ENCODE measurements at places on chromosomes 13 and 19.

DNA sequence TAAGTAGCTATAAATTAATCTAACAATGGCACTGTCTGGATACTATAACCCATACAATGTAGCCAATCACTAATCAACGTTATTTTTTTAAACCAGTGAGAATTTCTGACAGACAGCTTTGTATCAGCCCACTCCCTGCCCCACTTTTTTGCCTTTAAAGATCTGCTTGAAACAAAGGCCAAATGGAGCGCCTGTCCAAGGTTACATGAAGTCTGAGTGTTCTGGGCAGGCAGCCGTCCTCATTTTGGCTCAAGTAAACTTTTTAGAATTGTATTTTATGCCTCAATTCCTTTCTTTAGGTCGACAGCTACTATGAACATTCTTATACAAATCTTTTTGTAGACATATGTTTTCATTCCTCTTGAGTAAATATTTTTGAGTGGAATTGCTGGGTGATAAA, 6.2 kb downstream of the IFT88 start:
- no peak for DNase-seq

DNA sequence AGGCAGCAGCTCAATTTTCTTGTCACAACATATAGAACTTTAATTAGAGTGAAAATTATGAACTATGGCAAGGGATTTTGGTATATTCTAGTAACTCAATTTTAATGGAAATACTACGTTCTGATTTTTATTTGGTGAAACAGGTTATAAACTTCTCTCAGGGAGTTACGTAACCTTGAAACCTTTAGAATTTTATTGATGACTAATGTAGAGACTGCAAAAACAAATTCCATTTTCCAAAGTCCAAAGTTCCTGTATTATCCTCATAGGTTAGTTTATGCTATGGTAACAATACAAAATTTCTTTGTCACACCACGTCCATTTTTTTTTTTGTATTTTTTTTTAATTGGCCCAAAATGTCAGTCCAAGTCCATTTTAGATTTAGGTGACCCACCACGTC, 185.7 kb downstream of the KLF5 start:
- DNase-seq: no peak

GRCh38 chr19:1582201-1582600, 10.5 kb downstream of the MBD3 start:
- no peak for DNase-seq

DNA sequence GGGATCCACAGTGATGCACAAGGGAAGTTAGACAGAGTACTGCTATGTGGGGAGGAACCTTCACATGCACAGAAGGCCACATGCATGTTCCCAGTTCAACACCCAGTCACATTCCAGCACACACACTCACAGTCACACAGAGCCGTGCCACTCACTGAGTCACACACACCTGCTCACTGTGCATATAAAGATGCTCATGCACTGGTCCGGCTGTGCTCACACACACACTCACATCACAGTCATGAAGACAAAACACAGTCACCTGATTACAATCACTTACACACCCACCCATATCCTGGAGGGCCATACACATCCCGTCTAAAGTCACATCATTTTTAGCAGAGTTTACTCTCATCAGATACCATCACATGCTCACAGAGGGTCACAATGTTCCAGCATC, 478 bp downstream of the CLC start:
- no peak for DNase-seq

DNA sequence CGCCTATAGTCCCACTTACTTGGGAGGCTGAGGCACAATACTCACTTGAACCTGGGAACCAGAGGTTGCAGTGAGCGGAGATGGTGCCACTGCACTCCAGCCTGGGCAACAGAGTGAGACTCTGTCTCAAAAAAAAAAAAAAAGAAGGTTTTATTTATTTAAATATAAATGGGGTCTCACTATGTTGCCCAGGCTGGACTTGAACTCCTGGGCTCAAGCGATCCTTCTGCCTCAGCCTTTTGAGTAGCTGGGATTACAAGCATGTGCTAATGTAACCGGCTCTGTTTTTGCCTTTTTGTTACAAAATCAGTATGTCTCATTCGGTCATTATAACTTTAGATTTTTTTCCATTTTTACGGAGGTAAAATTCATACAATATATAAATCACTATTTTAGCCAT, 24.2 kb downstream of the FBXO27 start:
- no peak for DNase-seq

DNA sequence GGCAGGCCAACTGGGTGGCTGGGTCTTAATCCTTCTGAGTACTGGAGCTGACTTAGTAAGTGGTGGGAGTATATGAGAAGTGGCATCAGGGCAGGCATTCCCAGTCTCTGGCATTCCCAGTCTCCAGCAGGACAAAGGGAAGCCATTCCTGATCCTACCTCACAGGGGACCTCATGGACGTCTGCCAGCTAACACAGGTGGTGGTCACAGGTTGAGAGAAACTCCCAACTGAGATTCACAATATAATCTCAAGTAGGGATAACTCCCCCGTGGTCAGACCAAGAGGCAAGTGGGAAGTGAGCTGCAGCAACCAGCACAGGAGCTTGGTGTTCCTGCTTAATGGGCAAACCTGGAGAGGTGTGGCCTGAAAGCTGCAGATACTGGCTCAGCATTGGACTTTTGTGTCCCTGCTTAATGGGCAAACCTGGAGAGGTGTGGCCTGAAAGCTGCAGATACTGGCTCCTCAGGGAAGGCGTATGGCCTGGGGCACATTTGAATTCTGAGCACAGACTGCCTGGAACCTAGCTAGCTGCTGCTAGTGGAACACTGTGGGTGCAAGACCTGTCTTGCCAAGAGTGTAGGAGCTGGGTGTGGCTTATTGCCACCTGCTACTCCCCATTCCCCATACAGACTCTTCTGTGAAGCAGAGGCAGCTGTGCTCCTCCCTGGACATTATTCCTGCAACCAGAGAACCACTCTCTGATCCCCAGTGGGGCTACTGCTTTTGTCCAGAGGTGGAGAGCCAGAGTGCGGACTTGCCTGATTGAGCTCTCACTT, 25.9 kb upstream of the OR10H2 start:
- DNase-seq: no peak

- no peak for DNase-seq
Measured at GRCh38 chr13:26377038-26377437, 123.1 kb downstream of the CDK8 start.

GRCh38 chr13:47656651-47657050, 344.4 kb downstream of the SUCLA2 start:
- no peak for DNase-seq

DNA sequence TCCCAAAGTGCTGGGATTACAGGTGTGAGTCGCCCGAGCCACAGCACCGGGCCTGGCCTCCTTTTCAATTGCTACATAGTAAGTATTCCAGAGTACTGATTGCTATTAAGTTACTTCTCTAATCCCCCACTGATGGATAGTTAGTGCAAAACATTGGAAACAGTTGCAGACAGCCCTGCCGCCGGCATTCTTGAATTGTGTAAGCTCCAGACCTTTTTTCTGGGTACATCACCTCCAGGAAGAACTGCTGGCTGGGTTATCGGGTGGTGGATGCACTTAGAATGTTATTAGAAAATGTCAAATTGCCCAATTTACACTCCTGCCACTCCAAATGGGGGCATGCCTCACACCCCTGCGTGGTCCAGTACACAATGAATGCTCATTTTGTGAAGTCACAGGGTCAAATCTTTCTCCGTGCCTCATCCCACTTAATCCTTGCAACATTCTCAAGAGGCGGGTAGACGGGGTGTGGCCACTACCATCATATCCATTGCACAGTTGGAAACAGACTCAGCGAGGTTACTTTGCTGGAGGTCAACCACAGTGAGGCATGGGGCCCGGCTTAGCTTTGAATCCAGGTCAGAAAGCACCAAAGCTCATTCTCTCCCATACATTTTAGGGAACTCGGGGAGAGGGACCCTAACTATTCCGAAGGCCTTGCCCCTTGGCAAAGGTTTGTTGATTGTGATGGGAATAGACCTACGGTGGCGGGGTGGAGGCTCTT, 1.0 kb upstream of the KDM4B start:
- DNase-seq: no peak

- DNase-seq: no peak
Measured at GRCh38 chr19:19388568-19389555, 16.6 kb upstream of the GATAD2A start.

GRCh38 chr19:16051254-16052025, 24.9 kb upstream of the TPM4 start:
- DNase-seq: no peak

GRCh38 chr19:4682417-4683200, 12.5 kb upstream of the MYDGF start:
- no peak for DNase-seq

- no peak for DNase-seq
Measured at GRCh38 chr13:91907398-91907797, 509.0 kb downstream of the GPC5 start.

Measured in SHP77 treated with DMSO at 0.1 percent for 48 hours (cell line).